Stimulated activated CD4-positive, alpha-beta T cell treated with anti-CD3 and anti-CD28 coated beads, Interleukin-12 subunit alpha, Interleukin-12 subunit beta, amount 100 ng/mL, for 24 hours (primary cell): ENCODE measurements at places on chromosomes 5 and 9.

GRCh38 chr5:16600397-16600796, 16.4 kb downstream of the RETREG1 start:
- DNase-seq, result no peak

DNA sequence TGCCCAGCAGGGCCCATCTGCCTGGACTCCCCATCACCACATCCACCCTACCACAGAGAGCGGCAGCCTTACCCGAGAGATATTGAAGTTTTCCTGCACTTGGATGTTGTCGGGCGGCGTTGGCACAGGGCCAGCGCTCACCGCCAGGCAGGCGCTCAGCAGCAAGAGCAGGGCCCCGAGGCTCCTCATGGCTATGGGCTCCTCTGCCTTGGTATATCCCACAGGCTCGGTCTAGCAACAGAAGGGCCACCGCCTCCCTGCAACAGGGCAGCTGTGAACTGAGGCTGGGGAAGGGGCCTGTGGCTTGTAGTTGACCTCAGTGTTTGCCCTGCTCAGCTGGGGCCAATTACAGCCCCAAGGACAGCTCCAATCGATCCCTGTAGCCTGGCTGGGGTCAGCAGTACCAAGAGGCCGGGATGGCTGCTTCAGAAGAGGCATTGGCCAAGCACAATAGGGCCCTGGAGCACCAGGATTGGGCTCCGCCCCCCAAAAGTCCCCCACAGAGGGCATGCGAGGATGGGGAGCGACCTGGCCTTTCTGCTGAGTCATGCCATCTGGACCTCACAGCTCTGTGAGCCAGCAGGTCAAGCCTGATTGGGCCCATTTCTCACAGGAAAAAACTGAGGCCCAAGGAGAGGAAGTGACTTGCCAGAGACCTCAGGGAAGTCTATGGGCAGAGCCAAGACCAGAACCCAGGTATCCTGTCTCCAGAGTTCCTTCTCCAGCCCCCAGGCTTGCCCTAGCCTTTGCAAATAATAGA, at the start of gene AMBP:
AMBP (minus strand) TSS at position 280 of the 760 bp plus-strand sequence; CDS start at position 189, 91 bp downstream.
- no peak for DNase-seq

- no peak for DNase-seq
Measured at GRCh38 chr9:128920381-128921058, at the start of gene PHYHD1. TSS of gene PHYHD1 (plus strand) at chr9:128920982. CDS start at chr9:128922324, 1,342 bp downstream.

DNA sequence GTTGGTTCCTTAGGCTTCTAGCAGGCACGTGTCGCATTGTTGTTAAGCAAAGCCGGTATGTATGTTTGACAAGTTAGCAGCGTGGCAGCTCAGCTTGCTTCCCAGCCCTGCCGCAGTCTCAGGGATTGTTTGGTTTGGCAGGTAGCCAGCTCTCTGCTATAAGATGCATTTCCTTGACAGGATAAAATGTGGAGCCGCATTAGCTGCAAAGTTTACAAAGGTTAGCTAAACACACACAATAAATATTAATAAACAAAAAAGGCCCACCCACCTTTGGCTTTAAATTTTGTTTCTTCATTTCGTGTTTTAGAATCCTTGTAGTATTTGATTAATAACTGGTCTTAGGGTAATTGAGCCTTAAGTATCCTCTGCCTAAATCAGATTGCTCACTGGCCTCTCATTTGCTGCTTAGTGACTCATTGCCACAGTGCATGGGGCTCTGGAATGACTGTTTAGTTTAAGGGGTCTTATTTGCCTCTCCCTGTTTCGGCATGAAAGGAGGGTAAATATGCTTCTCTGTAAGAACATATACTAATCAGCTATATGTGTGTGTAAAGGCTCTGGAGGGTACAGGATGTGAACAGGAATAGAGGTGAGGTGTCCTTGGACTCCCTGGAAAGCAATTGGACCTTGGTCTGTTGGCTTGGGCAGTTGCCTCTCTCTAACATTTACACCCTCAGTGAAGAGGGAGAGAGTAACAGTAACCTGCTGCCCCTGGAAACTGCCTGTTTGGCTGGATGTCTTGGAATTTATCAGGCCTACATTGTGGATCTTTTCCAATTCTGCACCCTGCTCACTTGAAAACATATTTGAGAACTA, 122.0 kb downstream of the GDNF start:
- no peak for DNase-seq

GRCh38 chr5:21774801-21775200, 1078.3 kb downstream of the CDH12 start:
- no peak for DNase-seq

- no peak for DNase-seq
Measured at GRCh38 chr9:131676431-131676972, 63.4 kb downstream of the RAPGEF1 start.

GRCh38 chr5:149824846-149825245, 94.7 kb downstream of the PPARGC1B start:
- no peak for DNase-seq

DNA sequence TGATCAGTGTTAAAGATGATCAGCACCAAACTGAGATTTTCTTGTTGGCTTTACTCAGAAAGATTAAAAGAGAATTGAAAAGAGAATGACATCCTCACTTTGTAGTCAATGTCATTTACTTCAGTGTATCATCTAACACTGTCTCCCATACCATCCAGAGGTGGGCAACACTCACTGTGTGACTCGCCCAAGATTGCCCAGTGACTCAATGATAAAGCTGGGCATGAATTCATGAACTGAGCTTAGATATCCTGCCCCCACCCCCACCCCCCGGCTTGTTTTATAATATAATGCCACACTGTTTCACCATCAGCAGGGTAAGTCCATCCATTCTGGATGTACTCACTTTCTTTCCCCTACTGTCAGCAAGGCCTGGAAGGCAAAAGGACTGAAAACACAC, 242.2 kb downstream of the FAM114A2 start:
- DNase-seq, result no peak
